ENCODE measurements at places on chromosomes 16 and 17.

DNA sequence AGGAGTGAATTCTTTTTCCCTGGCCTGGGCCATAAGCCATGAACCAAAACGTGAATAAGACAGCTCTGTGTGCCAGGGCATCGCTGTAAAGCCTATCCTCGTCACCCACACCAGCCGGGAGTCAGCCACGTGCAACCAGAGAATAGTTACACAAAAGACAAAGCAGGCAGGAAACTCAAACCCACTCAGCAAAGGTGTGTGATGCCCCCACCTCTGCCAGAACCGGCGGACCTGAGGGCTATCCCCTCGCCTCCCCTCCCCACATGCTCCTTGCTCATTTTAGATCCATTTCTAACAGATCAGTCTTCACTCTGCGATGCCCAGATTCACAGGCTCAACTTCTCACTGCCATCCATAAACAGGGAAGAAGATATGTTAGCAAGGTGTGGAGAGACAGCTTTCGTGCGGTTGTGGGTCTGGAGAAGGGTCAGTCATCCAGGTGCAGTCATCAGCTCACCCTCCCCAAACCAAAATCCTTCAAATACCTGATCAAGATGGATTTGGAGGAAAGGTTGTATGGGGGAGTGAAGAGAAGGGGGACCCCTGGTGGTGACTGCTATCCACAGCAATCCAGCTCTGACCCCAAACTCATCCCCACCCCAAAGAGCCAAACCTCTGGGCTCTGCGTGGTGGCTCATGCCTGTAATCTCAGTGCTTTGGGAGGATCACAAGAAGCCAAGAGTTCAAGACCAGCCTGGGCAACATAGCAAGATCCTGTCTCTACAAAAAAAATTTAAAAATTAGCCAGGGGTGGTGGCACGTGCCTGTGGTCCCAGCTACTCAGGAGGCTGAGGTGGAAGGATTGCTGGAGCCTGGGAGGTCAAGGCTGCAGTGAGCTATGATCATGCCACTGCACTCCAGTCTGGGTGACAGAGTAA, 219.2 kb downstream of the C16orf78 start:
- no peak overlapping the region for H3K4me3 ChIP-seq
- no peaks in the 10 kb centered on the region for H3K27me3 ChIP-seq
- H3K27ac ChIP-seq = no peak overlapping the region

DNA sequence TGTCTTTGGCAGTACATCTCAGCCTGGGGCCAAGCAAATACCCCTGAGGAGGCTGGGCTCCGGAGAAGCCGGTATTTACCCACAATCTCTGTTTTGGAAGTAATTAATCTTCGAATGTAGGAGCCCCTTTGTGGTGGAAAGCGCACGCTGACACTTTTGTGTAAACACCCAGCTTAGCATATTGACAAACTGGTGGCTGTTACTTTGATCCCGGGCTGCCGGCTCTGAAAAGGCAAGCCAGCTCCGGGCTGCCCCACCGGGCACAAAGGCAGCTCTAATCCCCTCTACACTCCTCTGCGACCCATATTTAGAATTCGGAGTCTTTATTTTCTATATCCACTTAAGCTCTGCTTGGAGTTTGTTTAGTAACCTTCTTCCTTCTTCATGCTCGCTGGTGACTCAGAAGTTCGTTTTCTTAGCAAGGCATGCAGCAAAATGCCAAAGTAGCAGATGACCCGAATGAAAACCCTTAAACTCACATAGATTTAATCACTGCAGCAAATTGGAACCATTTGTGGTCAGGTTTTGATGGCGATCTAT, 144.0 kb upstream of the IRX3 start:
- H3K27ac ChIP-seq = no peak overlapping the region
- no peak overlapping the region for H3K4me3 ChIP-seq
- H3K36me3 ChIP-seq = no peaks in the 10 kb centered on the region
- DNase-seq = no peak

GRCh38 chr17:60916043-60916442, 238.4 kb downstream of the BCAS3 start:
- H3K36me3 ChIP-seq = no peaks in the 10 kb centered on the region
- no peak for DNase-seq
- H3K27ac ChIP-seq = no peak overlapping the region
- H3K27me3 ChIP-seq = no peaks in the 10 kb centered on the region
- no peak overlapping the region for H3K4me3 ChIP-seq

- H3K4me1 ChIP-seq = peaks cover 17% of the 10 kb centered on the region
- peak overlapping the region; percentile 99 for H3K27ac ChIP-seq
- H3K36me3 ChIP-seq = no peaks in the 10 kb centered on the region
Measured at GRCh38 chr17:78343187-78343542, 16.7 kb downstream of the SOCS3 start.

- no peaks in the 10 kb centered on the region for H3K27me3 ChIP-seq
- no peaks in the 10 kb centered on the region for H3K4me1 ChIP-seq
- no peaks in the 10 kb centered on the region for H3K36me3 ChIP-seq
- H3K4me3 ChIP-seq = no peak overlapping the region
Measured at GRCh38 chr17:37732316-37732715, 12.5 kb downstream of the HNF1B start.

DNA sequence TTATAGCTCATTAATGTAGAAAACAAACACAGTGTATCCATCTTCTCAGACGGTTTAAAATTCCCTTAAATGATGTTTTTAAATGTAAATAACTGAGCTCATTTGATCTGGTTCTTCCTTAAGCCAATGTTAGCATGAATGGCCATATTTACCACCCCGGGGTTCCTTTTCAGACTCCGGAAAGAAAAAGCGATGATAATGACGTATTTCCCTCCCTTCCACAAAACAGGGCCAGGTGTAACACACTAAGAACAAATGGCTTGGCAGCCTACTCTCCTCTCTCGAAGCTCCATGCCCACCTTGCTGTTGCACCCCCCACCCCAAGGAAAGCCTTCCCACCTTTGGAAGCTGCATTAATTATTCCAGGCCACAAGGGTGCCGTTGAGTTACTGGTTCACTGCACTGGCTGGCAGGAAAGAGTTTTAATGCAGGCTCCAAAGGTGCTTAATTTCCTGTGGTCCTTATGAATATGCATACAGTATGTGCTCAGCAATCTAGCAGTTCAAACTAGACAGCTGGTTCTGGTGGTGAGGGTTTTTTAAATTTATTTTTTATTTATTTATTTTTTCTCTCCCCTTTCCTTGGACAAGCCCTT, 378.9 kb downstream of the WWOX start:
- H3K27ac ChIP-seq = no peak overlapping the region
- no peak overlapping the region for H3K4me3 ChIP-seq
- H3K27me3 ChIP-seq = no peaks in the 10 kb centered on the region

GRCh38 chr16:20969386-20969785, 68.8 kb downstream of the LYRM1 start:
- no peak overlapping the region for H3K4me3 ChIP-seq
- no peaks in the 10 kb centered on the region for H3K4me1 ChIP-seq
- no peaks in the 10 kb centered on the region for H3K36me3 ChIP-seq
- DNase-seq = no peak
- H3K27me3 ChIP-seq = no peaks in the 10 kb centered on the region

DNA sequence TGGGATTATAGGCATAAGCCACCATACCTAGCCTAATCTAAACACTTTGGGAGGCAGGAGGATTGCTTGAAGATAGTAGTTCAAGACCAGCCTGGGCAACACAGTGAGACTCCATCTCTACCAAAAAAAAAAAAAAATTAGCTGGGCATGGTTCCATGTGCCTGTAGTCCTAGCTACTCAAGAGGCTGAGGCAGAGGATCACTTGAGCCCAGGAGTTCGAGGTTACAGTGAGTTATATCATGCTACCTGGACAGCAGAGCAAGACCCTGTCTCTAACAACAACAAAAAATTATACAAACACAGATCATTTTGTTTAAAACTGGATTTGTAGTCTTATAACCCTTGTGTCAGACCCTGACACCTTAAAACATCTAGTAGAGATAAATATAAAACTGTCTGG, 7.7 kb upstream of the C16orf54 start:
- no peak for DNase-seq
- H3K4me1 ChIP-seq = no peaks in the 10 kb centered on the region
- H3K4me3 ChIP-seq = no peak overlapping the region
- no peaks in the 10 kb centered on the region for H3K27me3 ChIP-seq

- DNase-seq = no peak
- H3K4me3 ChIP-seq = peak overlapping the region; percentile 78
- H3K27ac ChIP-seq = peak overlapping the region; percentile 93
- H3K27me3 ChIP-seq = no peaks in the 10 kb centered on the region
- peaks cover 27% of the 10 kb centered on the region for H3K36me3 ChIP-seq
Measured at GRCh38 chr16:1493746-1494094, 560 bp downstream of the TELO2 start.

DNA sequence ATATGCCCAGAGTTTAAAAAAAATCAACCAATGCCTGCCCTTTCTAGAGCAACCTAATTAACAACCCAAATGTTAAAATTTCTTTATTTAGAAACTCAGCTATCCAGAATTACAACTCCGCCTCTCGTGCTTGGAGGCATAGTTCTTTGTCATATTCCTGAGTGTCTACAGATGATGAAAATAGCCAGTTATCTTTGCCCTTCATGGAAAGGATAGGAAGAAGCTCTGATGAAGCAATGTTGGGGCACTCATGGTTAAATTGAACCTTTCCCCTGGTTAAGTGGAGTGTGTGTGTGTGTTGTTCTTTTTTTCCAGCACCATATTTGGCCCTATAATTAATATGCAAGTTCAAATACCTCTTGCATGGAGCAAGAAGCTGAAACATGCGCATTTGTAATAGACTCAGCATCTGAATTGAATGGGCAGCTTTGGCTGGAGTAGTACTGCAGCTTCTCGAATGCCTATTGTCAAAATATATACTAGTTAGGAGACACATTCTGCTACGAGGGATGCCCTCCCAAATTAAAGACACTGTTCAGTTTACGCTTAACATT, 506.2 kb downstream of the WWOX start:
- peaks cover 2% of the 10 kb centered on the region for H3K4me1 ChIP-seq
- no peak overlapping the region for H3K4me3 ChIP-seq
- H3K36me3 ChIP-seq = no peaks in the 10 kb centered on the region
- no peaks in the 10 kb centered on the region for H3K27me3 ChIP-seq
- no peak for DNase-seq
- no peak overlapping the region for H3K27ac ChIP-seq

GRCh38 chr17:16913463-16913862, 58.5 kb downstream of the TNFRSF13B start:
- H3K4me3 ChIP-seq = no peak overlapping the region
- no peaks in the 10 kb centered on the region for H3K27me3 ChIP-seq
- H3K36me3 ChIP-seq = no peaks in the 10 kb centered on the region
- DNase-seq = no peak
- H3K4me1 ChIP-seq = no peaks in the 10 kb centered on the region

DNA sequence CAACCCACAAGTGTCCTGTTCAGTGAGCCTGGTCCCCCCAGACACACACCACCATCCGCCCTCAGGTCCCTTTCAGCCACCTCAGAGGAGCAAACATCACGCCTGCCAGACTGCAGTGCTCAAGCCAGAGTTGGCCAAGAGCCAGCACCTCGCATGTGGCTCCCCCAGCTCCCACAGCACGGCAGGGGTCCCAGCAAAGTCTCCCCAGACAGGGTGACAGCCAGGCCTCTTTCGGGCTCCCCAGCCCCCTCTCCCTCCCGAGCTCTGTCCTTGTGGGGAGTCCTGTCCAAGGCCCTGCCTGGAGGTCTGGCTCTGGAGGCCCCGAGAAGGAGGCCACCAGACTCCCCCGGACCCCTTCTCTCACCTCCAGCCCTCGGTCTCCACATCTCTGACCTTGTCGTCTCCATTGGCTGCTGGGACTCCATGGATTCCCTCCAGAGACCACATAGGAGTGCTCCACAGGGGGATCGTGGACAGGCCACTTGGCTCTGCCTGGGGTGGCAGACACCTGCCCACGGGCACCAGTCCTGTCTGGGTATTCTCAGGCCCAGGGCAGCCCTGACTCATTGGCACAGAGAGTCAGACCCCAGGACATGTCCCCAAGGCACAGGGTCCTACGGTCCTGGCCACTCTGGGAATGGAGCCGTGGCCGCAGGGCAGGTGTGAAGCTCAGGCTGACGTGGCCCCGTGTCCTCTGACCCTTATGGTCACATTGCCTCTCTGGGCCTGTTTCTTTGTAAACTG, 1.8 kb upstream of the MYADML2 start:
- no peaks in the 10 kb centered on the region for H3K36me3 ChIP-seq
- no peaks in the 10 kb centered on the region for H3K4me1 ChIP-seq
- H3K27ac ChIP-seq = no peak overlapping the region
- no peak overlapping the region for H3K4me3 ChIP-seq
- no peak for DNase-seq
- H3K27me3 ChIP-seq = peaks cover 3% of the 10 kb centered on the region

DNA sequence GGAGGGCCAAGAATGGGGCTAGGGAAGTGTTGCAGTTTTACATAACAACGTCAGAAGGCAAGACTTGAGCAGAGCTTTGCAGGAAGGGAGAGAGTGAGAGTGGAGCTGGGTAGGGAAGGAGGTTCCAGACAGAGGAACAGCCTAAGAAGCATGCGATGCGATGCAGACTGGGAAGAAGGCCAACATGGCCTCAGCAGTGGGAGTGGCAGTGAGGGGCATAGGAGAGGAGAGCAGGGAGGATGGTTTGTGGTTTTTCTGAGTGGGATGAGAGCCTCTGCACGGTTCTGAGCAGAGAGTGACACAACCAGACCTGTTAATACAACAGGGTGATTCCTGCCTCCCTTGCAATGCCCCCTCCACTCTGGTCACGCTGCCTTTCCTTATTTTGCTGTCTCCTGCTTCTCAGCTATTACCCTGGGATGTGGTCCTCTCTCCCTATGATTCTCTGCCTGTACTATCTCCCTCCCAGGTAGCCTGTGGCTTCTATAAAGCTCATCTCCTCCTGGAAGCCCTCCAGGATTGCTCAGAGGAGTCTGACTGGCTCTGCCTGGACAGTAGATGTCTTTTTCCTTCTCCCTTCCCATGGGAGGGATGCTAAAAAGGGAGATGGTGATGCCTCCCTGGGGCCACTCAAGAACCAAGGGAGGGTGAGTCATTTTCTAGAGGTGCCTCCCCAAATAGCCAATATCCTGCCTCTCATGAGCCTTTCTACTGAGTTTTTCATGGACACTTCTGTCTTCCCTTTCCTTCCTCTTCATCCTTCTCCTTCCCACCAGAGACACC, 38.7 kb upstream of the NGFR start:
- no peak for DNase-seq
- H3K4me1 ChIP-seq = no peaks in the 10 kb centered on the region
- H3K4me3 ChIP-seq = no peak overlapping the region

- H3K27me3 ChIP-seq = no peaks in the 10 kb centered on the region
- no peaks in the 10 kb centered on the region for H3K4me1 ChIP-seq
- no peak overlapping the region for H3K27ac ChIP-seq
- no peaks in the 10 kb centered on the region for H3K36me3 ChIP-seq
Measured at GRCh38 chr17:72101526-72101925, 19.3 kb upstream of the SOX9 start.

- H3K4me3 ChIP-seq = no peak overlapping the region
- H3K27me3 ChIP-seq = no peaks in the 10 kb centered on the region
- no peaks in the 10 kb centered on the region for H3K4me1 ChIP-seq
Measured at GRCh38 chr17:855569-855968, 73.4 kb downstream of the MRM3 start.
